Skin of body (tissue), 3 donors: ENCODE measurements at places on chromosomes 11 and 22.

GRCh38 chr11:116694349-116694725 lies 78.5 kb downstream of the BUD13 start:
- DNase-seq, result no peak

- DNase-seq, result peak; percentile 40
These were observed 30.9 kb upstream of the FLI1 start for GRCh38 chr11:128662960-128663359.

GRCh38 chr22:23530766-23531282 lies 49.3 kb downstream of the IGLL1 start:
- DNase-seq, result no peak

DNA sequence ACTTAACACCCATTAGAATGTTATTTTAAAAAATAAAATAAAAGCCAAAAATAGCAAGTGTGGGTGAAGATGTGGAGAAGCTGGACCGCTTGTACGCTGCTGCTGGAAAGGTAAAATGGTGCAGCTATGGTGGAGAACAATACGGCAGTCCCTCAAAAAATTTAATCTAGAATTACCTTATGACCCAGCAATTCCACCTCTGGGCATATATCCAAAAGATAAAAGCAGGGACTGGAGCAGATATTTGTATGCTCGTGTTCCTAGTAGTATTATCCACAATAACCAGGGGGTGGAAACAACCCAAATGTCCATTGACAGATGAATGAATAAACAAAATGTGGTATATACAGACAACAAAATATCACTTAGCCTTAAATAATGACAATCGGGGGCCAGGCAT lies 6.1 kb upstream of the APOA5 start:
- DNase-seq, result no peak

GRCh38 chr22:41538583-41538982 lies 5.7 kb downstream of the POLR3H start:
- DNase-seq, result no peak

GRCh38 chr11:59556115-59556916 lies 45.0 kb downstream of the OR4D9 start:
- peak; percentile 64 for DNase-seq
